ENCODE measurements at places on chromosomes 4 and X.

DNA sequence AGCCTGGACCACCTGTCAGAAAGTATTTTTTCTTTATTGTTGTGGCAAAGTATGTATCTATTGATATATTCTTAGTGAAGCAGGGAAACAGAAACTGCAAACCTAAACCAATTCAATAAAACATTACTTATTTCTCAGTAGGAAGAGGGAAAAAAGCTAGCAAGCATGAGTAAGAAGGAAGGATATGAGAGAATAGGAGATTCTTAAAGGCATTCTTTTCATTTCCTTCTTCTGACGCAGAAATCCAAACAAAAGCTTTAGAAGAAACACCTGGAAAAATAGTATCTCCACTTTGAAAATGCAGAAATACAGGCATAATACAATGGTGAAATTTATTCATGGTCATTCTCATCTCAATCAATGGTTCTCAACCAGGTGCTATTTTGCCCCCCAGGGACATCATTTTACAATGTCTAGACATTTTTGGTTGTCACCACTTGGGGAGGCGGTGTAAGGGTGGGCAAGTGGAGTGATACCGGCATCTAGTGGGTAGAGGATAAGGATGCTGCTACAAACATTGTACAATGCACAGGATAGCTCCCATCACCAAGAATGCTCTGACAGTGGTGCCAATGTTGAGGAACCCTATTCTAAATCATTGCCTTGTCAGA lies 21.7 kb upstream of the ATXN3L start:
- DNase-seq = no peak

- peak; percentile 1 for DNase-seq
Measured at GRCh38 chr4:114272226-114272625, 292.8 kb upstream of the ARSJ start.

DNA sequence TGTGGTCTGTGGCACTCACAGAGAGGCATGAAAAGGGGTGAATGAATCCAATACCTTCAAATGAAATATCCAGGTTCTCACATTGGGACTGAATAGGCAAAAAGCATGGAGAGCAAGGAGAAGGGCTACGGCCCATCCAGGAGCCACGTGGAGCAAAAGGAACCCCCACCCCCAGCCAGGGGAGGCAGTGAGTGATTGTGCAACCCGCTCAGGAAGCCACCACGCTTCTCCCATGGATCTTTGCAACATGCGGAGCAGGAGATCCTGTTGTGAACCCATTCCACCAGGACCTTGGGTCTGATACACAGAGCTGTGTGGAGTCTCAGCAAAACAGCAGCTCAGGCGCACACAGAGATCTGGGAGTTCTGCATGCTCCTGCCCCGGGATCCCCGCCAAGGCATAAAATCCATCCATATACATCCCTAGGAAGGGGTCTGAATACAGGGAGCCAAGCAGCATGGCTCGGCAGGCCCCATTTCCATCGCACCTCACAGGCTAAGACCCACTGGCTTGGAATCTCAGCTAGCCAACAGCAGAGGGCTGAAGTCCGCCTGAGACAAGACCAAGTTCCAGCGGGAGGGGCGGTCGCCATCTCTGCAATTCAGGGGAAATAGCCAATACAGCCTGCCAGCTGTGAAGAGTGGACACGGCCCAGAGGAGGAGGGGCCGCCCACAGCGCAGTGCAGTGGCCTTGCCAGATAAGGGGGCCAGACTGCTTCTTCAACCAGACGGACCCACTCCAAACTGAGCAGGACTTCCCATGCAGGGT lies 80.2 kb downstream of the FGF16 start:
- DNase-seq = no peak

DNA sequence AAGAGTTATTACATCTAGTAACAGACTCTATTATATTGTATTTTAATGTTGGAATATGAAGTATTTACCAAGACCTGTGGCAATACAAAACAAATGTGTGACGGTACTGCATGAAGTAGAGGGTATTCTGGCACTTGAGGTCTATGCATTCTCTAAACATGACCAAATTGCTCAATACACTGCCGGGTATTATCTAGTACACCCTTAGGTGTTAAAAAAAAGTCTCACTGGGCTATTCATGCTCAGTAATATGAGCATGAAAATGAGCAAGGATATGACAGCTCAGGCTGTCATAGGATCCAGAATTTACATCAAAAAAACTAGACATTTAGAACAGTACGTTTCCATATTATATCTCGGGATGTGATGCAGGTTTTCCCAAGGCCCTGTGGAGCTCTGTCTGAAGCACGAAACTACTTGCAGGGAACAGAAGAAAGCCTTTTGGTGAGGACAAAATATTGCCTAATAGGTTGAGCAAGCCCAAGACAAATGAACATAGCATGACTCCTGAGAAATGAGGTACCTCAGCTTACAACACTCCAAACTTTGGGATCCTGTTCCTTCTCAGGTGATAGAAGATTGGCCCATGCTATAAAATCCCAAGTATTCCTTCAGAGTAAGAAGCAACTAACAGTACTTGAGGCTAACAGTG lies 74.1 kb upstream of the MAOA start:
- no peak for DNase-seq

- DNase-seq = no peak
Measured at GRCh38 chrX:101564651-101565050, 14.3 kb downstream of the ARMCX1 start.

- DNase-seq = no peak
Measured at GRCh38 chr4:57405359-57405758, 295.2 kb upstream of the IGFBP7 start.

DNA sequence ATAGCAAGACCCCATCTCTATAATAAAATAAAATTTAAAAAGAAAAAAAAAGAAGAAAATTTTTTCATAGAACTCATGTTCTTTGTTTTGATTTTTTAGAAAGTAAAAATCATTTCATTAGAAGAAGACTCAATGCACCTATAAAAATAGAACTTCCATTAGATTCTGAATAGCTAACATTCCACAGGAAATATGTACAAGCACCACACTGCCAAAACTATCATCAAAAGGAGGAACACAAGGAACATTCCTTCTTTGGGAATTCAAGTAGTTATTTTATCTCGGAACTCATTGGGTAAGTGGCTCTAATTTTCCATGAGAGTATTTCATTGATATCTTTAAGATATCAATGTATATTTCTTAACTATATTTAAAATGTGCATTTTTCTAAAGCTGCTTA lies 157.6 kb downstream of the CAMK2D start:
- no peak for DNase-seq

DNA sequence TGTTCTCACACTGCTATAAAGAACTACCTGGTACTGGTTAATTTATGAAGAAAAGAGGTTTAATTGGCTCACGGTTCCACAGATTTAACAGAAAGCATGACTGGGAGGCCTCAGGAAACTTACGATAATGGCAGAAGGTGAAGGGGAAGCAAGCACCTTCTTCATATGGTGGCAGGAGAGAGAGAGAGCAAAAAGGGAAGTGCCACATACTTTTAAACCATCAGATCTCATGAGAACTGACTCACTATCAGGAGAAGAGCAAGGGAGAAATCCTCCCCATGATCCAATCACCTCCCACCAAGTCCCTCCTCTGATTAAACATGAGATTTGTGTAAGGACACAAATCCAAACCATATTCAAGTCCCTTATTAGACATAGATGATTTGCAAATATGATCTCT lies 12.3 kb upstream of the RAP2C start:
- DNase-seq = no peak

DNA sequence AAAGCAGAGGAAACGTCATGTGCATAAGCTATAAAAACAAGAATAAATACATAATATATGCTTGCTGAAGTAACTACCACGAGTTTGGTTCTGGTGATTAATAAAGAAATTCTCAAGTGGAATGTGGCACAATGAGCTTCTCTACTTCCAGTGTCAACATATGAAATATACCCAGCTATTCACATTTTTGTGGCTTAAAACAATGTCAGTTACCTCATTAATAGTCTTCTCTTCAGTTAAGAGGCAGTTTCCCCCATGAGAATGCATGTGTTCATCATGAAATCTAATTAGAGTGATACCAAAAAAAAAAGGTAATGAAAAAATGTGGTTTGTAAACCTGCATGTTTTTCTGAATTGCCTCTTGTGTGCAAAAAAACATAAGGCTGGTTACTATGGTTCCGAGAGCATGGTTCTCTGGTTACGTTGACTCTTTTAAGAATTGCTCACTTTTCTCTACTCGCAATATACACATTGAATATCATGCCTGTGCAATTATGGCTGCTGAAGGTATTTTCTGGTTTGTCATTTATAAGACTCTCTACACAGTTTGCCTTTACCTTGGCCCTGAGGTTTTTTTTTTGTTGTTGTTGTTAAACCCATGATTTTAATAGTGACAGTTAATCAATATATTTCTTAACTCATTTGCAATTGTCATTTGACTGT lies 108.2 kb downstream of the PCDH7 start:
- no peak for DNase-seq

- no peak for DNase-seq
Measured at GRCh38 chr4:113407409-113407808, 354.1 kb downstream of the CAMK2D start.

DNA sequence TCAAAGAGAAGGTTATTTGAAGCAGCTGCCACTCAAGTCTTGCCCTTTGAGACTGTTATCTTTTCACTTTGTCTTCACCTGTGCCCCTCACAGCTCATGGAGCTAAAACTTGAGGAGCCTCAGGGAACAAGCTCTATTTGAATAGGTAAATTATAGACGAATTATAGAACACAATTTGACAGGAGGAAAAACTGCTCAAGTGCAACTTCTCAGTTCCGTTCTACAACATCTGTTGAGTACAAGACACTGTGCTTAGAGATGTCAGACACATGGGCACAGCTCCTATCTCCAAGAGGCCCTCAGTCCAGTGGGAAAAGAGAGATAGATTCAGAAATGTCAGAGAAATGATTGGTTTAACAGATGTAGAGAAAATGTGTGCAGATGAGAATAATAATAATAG lies 5.1 kb downstream of the PPP1R2C start:
- DNase-seq = no peak

GRCh38 chr4:25857403-25857802 lies 5.4 kb downstream of the SEL1L3 start:
- no peak for DNase-seq

- no peak for DNase-seq
Measured at GRCh38 chrX:10095698-10096432, 60.9 kb upstream of the CLCN4 start.

GRCh38 chr4:785332-786073 lies 40.4 kb downstream of the CPLX1 start:
- no peak for DNase-seq

DNA sequence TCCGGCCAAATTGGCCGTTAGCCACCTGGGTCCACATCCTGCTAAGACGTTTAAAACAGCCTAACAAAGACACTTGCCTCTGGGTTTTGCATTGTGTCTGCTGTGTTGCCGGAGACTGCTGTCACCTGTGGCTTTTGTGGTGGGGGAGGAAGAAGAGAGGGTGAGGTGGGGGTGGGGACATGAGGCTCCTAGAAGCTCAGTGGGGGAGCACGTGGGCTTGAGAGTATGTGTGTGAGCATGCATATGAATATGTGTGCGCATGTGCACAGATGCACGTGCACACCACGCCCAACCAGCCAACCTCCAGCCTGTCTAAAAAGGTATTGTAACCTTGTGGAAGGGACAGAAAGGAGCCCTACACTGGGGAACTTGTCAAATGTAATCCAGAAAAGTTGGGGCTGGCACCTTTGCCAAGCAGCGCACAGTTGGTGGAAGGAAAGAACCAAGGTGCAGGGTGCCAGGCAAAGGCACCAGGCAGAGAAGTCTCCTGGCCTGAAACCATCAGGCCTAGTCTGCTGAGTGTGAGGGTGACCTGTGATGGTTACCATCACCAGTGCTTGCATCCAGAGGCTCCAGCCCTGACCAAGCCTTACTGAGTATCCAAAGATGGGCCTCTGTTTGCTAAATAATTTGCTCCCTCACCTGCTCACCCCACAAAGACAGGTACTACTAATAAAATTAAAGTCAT lies 10.1 kb upstream of the SASH3 start:
- no peak for DNase-seq

- DNase-seq = no peak
Measured at GRCh38 chr4:27128443-27128842, 267.8 kb downstream of the STIM2 start.

GRCh38 chr4:7040765-7041164 lies 2.4 kb upstream of the TADA2B start:
- DNase-seq = no peak

GRCh38 chr4:18676526-18676915 lies 655.0 kb upstream of the LCORL start:
- no peak for DNase-seq

- DNase-seq = no peak
Measured at GRCh38 chr4:78688366-78688765, 87.8 kb upstream of the BMP2K start.

DNA sequence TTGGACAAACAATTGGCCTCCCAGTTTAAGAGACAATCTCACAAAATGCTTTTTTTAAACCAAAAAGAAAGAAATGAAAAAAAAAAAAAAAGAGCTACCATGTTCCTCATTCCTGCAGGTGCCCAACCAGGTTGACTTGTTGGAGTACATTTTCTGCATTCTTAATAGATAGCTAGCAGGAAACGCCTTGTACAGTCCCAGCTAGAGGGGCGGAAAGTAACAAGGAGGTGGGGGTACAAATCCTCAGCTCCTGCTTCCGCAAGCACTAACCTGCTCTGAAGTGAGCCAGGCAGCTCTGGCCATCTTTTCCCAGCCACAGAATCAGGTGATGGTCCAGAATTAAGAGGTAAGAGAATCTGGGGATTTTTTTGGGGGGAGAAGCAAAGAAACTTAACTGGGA lies at the start of gene VGLL1:
TSS of gene VGLL1 (plus strand) at position 265 of the 400 bp plus-strand sequence. CDS start 3,806 bp downstream, outside the sequence.
- DNase-seq = no peak

DNA sequence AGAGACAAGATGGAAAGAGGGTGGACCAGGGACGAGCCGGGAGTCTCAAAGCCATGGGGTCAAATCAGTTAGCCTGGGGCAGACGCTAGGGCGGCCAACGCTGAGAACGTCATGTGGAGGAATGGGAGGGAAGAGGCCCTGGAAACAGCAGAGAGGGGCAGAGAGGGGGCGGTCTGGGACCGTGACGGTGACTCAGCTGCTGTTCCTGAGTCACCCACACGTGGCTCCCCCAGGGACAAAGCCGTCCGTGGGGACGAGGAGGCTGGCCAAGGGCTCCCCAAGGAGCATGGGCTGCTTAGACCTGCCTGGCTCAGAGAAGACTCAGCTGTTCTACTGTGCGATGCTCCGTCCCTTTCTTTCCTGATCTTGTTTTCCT lies 108.4 kb upstream of the LRPAP1 start:
- DNase-seq = no peak

DNA sequence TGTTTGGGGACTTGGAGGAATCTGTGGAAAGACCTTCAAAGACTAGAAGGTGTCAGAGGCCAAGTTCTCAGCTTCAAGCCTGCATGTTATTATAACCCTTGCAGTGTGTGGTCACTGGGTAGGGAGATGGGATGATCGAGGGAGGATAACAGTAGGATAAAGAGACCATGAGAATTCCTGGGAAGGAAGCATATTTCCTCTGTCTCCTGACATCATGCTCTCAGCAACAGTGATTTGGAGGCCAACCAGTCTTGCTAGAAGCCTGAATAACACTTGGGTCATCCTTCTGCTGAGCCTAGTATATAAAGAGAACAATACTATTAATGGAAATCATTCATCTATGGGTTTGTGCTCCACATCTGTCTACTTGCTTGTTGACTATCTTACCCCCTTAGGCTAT lies 40.9 kb upstream of the ANXA3 start:
- no peak for DNase-seq

- DNase-seq = no peak
Measured at GRCh38 chr4:94368459-94368858, 25.8 kb upstream of the HPGDS start.

- DNase-seq = peak; percentile 6
Measured at GRCh38 chrX:72121383-72121782, 10.3 kb downstream of the RTL5 start.

Data from small intestine (tissue), 16 donors.